ENCODE measurements at places on chromosomes 11 and 22. TPM values are rescaled to one million over a fixed set of nuclear protein-coding genes. Genes with fewer than 3 reads are reported as not detected.

The GGTLC3 gene
- total RNA-seq, result not detected

The MRPL49 gene
- 95.3 TPM for total RNA-seq

The OR52E5 gene
- not detected for total RNA-seq

The C1QTNF5 gene
- 10.7 TPM for total RNA-seq

The ALX4 gene
- total RNA-seq, result not detected

The OR8I2 gene
- not detected for total RNA-seq

The LMO2 gene
- not detected for total RNA-seq

The HSCB gene
- total RNA-seq, result 19.0 TPM

The HPX gene
- total RNA-seq, result not detected

The GNG3 gene
- not detected for total RNA-seq

The KCNA4 gene
- total RNA-seq, result not detected

The PDE3B gene
- 0.18 TPM for total RNA-seq

The OR10D3 gene
- not detected for total RNA-seq

The RIMBP3C gene
- total RNA-seq, result not detected

The MUC15 gene
- not detected for total RNA-seq

The TUB gene
- 4.6 TPM for total RNA-seq

The KCTD17 gene
- total RNA-seq, result 47.0 TPM

The DRG1 gene
- 91.3 TPM for total RNA-seq

The GVQW3 gene
- total RNA-seq, result 1.2 TPM

The NCAPD3 gene
- 17.0 TPM for total RNA-seq

The OR51B5 gene
- not detected for total RNA-seq

The SLC22A9 gene
- total RNA-seq, result not detected

The LSP1 gene
- total RNA-seq, result 1.9 TPM

The DRD4 gene
- total RNA-seq, result not detected

The DKK3 gene
- total RNA-seq, result 211 TPM

The ELF5 gene
- not detected for total RNA-seq

The MYOD1 gene
- not detected for total RNA-seq

The SEPTIN5 gene
- total RNA-seq, result 26.2 TPM

The OTOG gene
- total RNA-seq, result not detected

The DDX25 gene
- total RNA-seq, result not detected
